Aorta (tissue), 5 donors: ENCODE measurements at places on chromosomes 16 and 17. TPM values are rescaled to one million over a fixed set of nuclear protein-coding genes. Genes with fewer than 3 reads are reported as not detected.

FNDC8 gene
- not detected for total RNA-seq

GRCh38 chr17:28252436-28252835 is 66.6 kb upstream of the TMEM97 start:
- DNase-seq = no peak
- H3K4me3 ChIP-seq = no peak overlapping the region

DNA sequence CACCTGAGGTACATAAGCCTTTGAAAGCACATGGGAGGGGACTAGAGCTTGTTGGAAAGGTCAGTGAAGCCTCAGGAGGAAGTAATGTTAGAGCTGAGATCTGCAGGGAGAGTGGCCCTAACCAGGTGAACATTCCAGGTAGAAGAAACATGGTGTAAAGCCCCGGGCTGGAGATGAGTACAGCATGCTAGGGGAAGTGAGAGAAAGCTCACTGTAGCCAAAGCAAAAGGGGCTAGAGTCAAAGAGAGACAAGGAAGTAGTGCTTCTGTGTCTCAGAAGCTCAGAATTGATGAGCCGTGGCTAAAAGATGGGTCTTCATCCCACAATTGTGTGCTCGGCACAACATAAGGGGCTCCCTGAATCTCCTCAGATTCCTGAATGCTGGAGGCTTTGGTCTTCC is 481.8 kb downstream of the XYLT1 start:
- H3K4me3 ChIP-seq = no peak overlapping the region
- no peaks in the 10 kb centered on the region for H3K36me3 ChIP-seq
- no peaks in the 10 kb centered on the region for H3K27me3 ChIP-seq

DNA sequence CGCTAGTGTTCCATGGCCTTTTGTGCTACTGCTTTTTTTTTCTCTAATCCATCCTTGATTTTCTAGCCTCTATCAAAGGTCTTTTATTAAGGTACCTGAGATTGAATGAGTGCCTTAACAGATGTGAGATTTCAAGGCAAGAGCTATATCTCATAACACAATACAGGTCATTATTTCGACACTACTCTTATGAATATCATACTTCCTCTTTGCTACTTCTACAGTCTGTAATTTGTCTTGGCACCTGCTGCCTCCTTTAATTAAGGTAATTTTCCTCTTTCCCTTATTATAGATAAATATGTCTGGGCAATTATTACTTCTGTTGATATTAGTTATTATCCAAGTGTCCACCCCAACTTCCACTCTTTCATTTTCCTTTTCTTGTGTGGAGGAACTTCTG is 5.3 kb downstream of the KRT28 start:
- H3K36me3 ChIP-seq = no peaks in the 10 kb centered on the region
- H3K4me3 ChIP-seq = no peak overlapping the region
- no peak for DNase-seq
- no peaks in the 10 kb centered on the region for H3K4me1 ChIP-seq
- H3K27me3 ChIP-seq = no peaks in the 10 kb centered on the region
- no peak overlapping the region for H3K27ac ChIP-seq

GRCh38 chr16:78593352-78593751 is 493.9 kb downstream of the WWOX start:
- DNase-seq = no peak
- no peaks in the 10 kb centered on the region for H3K36me3 ChIP-seq
- H3K27me3 ChIP-seq = no peaks in the 10 kb centered on the region
- no peak overlapping the region for H3K4me3 ChIP-seq
